ENCODE measurements at places on chromosomes 7 and 10. TPM values are rescaled to one million over a fixed set of nuclear protein-coding genes. Genes with fewer than 3 reads are reported as not detected.
A peak's percentile ranks its signal among the peaks of the same experiment; 100 is the strongest.

The CFAP70 gene
- 0.69 TPM for polyA plus RNA-seq

The SLC35G1 gene
- 4.5 TPM for polyA plus RNA-seq

The DIP2C gene
- 1.1 TPM for polyA plus RNA-seq

The ACSM6 gene
- not detected for polyA plus RNA-seq

The BEND7 gene
- not detected for polyA plus RNA-seq

DNA sequence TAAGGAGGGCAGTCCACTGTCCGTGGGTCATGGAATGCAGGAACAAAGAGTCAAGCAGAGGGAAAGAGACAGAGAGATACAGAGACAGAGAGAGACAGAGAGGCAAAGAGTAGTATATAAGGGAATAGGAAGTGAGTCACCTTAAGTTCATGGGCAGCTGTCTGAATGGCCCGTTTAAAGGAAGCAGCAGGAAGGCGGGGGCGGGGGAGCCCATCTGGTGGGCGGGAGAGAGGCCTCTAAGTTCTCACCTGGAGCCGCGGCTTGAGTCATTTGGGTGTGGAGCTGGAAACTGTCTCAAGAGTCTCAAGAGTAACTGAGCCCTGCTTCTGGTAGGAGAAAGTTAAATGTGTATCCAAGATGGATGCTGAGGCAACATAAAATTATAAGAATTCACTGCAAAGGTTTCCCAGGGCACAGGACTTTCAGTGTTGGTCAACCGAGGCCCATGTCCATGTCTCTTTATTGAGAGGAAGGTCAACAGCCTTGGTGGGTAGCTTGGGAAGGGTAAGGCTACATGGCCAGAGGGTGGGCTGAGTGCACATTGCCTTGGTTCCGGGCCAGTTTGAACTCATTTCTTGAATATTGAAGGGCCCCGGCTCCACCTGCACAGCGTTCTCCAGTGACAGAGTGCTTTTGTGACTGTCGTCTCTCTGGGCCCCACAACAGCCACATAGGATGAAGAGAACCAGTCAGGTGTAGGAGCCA lies 85.5 kb upstream of the CACUL1 start:
- no peak overlapping the region for H3K4me3 ChIP-seq
- no peaks in the 10 kb centered on the region for H3K4me1 ChIP-seq
- no peaks in the 10 kb centered on the region for H3K27me3 ChIP-seq
- no peaks in the 10 kb centered on the region for H3K36me3 ChIP-seq
- H3K27ac ChIP-seq: no peak overlapping the region
- no peak for DNase-seq

DNA sequence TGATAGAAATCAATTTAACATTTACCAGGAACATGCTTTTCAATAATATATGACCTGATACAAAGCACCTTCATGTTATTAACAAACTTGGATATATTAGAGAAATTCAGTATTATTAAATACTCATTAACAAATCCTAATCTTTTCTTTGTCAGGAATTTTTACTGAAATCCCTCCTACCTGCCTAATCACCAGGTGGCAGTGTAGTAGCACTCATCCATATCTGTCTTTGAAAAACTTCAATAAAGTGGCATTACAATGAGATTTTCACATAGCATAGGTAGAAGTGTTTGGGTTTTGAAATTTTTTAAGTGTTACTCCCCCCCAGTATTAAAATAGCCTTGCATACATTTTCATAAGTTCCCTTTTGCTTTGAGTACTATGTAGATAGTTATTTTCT lies 1246.6 kb upstream of the LRRN3 start:
- H3K4me1 ChIP-seq: no peaks in the 10 kb centered on the region
- H3K27me3 ChIP-seq: no peaks in the 10 kb centered on the region
- no peaks in the 10 kb centered on the region for H3K36me3 ChIP-seq
- no peak overlapping the region for H3K27ac ChIP-seq
- H3K4me3 ChIP-seq: no peak overlapping the region

- no peak overlapping the region for H3K4me3 ChIP-seq
- H3K27me3 ChIP-seq: no peaks in the 10 kb centered on the region
- DNase-seq: peak; percentile 35
- peak overlapping the region; percentile 14 for H3K27ac ChIP-seq
- H3K4me1 ChIP-seq: peaks cover 3% of the 10 kb centered on the region
These were observed 7.9 kb downstream of the SLC25A28 start for GRCh38 chr10:99612167-99612831.

GRCh38 chr10:121352231-121352855 lies 245.9 kb downstream of the FGFR2 start:
- no peaks in the 10 kb centered on the region for H3K36me3 ChIP-seq
- no peaks in the 10 kb centered on the region for H3K4me1 ChIP-seq
- H3K27me3 ChIP-seq: no peaks in the 10 kb centered on the region
- no peak for DNase-seq

DNA sequence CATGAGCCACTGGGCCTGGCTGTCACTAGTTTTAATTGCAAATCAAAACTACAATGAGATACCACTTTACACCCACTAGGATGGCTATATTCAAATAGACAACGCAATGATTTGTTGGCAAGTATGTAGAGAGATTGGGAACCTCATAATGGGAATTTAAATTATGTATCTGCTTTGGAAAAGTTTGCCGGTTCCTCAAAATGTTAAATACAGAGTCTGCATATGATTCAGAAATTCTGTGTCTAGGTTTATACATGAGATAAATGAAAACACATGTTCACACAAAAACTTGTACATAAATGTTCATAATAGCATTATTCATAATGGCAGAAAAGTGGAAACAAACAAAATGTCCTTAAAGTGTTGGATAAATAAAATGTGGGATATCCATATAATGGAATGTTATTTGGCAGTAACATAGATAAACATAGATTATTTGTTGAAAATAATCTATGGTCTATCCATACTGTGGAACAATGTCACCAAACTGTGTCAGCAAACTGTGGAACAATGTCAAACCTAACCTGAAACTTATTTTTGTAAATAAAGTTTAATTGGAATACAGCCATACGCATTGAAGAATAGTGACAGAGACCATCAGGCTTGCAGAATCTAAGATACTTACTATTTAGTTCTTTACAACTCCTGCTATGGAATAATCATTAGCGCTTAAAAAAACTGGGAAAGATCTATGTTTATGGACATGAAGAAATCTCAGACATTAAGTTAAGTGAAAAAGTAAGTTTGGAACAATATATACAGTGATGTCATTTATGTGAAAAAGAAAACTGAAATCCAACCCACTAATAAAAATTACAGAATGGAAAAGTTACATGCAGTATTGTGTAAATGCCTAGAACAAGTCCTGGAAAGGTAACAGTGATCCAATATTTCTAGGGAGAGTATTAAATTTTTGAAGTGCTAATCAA lies 70.9 kb downstream of the CCDC7 start:
- H3K27me3 ChIP-seq: no peaks in the 10 kb centered on the region
- H3K4me3 ChIP-seq: no peak overlapping the region
- no peak for DNase-seq
- no peak overlapping the region for H3K27ac ChIP-seq
